ENCODE measurements at places on chromosomes 1 and 21.

DNA sequence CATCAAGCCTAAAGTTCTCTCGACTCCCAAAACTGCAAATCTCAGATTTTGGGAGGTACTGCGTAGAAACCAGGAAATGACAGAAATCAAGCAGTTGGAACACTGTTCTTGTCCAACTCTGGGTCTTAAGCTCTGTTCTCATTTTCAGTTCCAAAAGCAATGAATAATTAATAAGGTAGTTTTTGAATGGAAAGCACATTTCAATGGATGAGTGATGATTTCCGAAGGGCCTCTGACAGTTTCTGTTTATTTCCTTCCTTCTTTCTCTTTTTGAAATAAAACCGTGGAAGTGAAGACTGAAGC lies 20.9 kb upstream of the TARBP1 start:
- no peak for DNase-seq

- no peak for DNase-seq
Observed at GRCh38 chr1:231363624-231364023, 25.5 kb downstream of the SPRTN start.

- DNase-seq, result no peak
Observed at GRCh38 chr1:53559391-53559815, 100.2 kb downstream of the DMRTB1 start.

DNA sequence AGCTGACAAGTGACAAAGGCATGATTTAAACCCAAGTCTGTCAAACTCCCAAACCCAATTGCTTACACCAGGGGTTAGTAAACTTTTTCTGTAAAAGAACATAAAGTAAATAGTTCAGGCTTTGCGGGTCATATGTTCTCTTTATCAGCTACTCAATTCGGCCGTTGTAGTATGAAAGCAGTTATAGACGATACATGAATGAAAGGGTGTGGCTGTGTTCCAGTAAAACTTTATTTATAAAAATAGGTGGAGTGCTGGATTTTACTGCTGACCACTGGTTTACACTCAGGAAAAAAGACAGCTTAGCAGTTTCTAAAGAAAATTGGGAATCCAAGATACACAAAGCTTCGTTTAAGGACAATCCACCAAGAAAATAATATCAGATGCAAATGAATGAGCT lies 124.3 kb upstream of the BCL9 start:
- no peak for DNase-seq

GRCh38 chr1:210978316-210978973 lies 155.5 kb downstream of the KCNH1 start:
- no peak for DNase-seq

DNA sequence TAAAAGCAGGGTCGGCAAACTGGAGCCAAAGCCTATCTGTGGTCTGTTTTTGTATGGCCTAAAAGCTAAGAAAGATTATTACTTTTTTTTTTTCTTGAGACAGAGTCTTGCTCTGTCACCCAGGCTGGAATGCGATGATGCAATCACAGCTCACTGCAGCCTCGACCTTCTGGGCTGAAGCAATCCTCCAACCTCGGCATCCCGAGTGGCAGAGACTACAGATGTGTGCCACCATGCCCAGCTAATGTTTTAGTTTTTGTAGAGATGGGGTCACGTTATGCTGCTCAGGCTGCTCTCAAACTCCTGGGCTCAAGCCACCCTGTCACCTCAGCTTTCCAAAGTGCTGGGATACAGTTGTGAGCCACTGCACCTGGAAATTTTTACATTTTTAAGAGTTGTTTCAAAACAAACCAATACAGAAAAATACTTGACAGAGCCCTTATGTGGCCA lies 6.5 kb upstream of the GLRX2 start:
- DNase-seq, result no peak

DNA sequence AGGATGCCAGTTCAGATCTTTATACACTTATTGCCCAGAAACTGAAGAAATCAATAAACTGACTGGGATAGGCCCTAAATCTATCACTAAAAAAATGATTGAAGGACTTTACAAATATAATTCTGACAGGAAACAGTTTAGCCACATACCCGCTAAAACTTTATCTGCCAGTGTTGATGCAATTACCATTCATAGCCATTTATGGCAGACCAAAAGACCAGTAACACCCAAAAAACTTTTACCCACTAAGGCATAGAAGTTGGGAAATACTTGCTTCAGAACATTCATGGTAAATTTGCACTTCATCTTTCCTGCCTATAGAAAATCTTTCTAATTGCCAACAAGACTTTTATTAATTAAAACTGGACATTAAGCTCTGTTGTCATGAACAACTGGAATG lies 15.0 kb upstream of the GPR25 start:
- no peak for DNase-seq

GRCh38 chr1:157292302-157292701 lies 154.1 kb upstream of the ETV3 start:
- no peak for DNase-seq

DNA sequence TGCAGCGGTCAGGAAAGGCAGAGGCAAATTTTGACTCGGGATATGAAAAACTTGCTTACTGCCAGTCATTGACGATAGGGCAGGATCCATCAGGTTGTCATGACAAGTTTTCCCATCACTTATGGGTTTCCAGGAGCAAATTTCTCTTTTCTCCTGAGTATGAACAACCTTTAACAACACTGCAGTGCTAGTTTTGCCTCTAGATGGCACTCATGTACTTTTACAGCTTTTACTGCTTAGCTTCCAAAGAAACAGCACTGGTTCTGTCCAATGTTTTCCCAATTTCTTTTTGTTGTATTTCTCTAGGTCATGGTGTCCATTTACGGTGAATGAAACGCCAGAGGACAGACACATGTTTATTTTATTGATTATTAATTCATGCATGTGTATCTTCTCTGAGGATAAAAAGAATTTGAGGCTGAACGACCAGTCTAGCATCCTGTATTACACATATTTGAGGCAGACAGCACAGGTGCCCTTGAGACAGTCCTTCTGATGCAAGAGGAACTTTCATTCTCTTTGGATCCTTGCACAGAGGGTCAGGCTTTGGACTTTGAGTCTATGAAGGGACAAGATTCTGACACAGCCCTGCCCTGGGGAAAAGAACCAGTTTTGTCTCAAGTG lies 112.3 kb upstream of the TRABD2B start:
- DNase-seq, result no peak

GRCh38 chr1:241821363-241821762 lies 26.6 kb upstream of the EXO1 start:
- DNase-seq, result no peak

GRCh38 chr21:46323227-46323709 lies 402 bp downstream of the C21orf58 start:
- DNase-seq, result no peak

All from Peyer's patch (tissue), 4 donors.